ENCODE measurements at places on chromosomes 7 and 10.

- DNase-seq, result no peak
Measured at GRCh38 chr10:59934701-59935100, 28.3 kb upstream of the CCDC6 start.

- DNase-seq, result no peak
Measured at GRCh38 chr10:133180192-133180964, 20.4 kb downstream of the KNDC1 start.

DNA sequence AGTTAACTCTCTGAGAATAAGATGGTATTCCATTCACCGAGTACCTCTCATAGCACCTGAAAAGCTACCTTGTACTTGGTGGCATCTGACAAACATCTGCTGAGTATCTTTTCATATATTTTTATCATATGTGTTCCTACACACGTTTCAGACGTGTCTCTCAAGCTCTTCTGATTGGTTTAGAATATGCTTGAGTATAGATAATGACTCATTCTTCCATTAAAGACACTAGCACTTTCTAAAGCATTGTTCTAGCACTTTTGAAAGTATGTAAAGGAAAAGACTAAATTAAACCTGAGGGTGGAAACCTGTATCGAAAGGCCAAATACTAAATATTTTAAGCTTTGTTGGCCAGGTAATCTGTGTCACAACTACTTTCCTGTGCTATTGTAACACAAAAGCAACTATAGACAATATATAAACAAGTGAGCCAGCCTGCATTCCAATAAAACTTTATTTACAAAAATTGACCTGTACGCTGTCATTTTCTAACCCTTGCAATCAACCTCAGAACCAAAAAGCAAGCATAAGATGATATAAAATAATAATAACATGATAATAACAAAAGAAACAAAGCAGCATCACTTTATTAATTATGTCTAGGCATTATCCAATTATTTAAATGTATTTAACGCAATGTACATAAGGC lies 95.3 kb downstream of the DGKI start:
- DNase-seq, result no peak

- no peak for DNase-seq
Measured at GRCh38 chr7:82965088-82966036, 197.3 kb downstream of the PCLO start.
